H1 (cell line): ENCODE measurements at places on chromosomes 16 and 17.
A peak's percentile ranks its signal among the peaks of the same experiment; 100 is the strongest.

- no peaks in the 10 kb centered on the region for H3K27me3 ChIP-seq
- no peak overlapping the region for H3K4me3 ChIP-seq
- no peaks in the 10 kb centered on the region for H3K4me1 ChIP-seq
- no peak for DNase-seq
- H3K27ac ChIP-seq = no peak overlapping the region
These were observed 375.0 kb upstream of the RBFOX1 start for GRCh38 chr16:6957681-6958080.

GRCh38 chr16:23843143-23843542, 7.4 kb downstream of the PRKCB start:
- H3K27ac ChIP-seq = no peak overlapping the region
- no peak for DNase-seq

- H3K4me3 ChIP-seq = no peak overlapping the region
- peaks cover 5% of the 10 kb centered on the region for H3K4me1 ChIP-seq
- H3K27ac ChIP-seq = no peak overlapping the region
- no peaks in the 10 kb centered on the region for H3K36me3 ChIP-seq
- DNase-seq = no peak
These were observed 24.2 kb downstream of the CCDC40 start for GRCh38 chr17:80060644-80061043.

DNA sequence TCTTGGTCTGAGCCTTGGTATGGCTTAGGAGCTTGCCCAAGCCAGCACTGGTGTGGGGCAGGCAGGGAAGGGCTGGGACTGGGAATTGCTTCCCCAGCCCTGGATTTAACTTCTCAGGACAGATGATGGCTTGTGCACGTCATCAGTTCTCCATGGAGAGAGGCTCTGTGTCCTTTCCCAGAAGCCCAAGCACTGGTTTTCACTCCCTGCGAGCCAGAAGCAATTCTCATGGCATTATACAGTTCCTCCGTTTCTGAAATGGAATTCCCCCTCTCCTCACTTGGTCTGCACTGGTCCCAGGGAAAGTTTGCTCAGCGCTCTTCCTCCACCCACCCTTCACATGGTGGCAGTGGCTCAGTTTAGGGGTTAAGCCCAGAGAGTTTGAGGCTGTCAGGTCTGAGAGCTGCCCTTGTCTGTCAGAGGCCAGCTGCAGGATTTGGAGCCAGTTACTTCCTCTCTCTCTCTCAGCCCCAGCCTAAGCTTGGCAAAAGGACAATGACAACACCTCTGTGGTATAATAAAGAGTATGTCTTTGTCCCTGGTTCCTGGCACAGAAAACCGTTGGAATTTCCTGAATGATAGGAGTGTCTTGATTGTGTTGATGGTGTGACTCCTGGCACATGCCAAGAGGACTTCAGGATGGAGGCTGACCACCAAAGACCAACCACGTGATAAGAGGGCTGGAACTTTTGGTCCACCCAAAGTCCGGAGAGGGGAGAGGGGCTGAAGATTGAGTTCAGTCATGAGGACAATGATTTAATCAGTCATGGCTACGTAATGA, 219.6 kb upstream of the TNRC6C start:
- H3K27ac ChIP-seq = no peak overlapping the region
- H3K4me1 ChIP-seq = peaks cover 23% of the 10 kb centered on the region

- no peak overlapping the region for H3K27ac ChIP-seq
- H3K36me3 ChIP-seq = peaks cover 76% of the 10 kb centered on the region
- no peaks in the 10 kb centered on the region; the same call in 1 of the 2 replicates for H3K4me1 ChIP-seq
These were observed 33.7 kb downstream of the LITAFD start for GRCh38 chr16:8915722-8916301.

DNA sequence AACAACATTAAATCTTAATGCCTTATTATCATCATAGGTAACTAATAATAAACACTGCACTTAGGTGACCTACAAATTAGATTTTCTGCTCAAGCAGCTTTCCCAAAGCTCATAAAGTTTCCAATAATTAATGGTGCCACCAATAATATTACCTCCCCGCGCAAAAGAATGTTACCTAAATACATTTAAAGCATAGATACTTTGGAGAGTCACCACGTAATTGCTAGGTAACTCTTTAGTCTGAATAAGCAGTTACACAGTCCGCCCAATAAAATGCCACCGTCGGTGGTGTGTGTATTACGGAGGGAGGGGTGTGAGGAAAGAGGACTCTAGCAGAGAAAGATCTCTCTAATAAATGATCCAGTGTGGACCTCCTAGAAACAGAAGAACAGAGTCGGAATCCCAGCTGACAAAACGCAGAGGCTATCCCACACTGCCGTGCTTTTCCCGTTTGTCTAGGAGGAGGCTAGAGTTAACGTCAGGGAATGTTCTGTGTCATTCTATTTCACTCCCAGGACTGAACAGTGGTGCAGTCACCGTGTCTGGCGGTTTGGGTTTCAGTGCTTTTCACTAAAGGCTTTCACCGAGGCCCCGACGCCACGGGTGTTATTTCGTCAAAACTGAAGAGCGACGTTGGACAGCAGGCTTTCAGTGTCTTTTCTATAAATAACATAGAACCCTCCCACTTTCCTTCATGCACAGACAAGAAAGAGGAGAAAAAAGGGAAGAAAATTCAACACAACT, 630 bp downstream of the RNFT1 start:
- no peak overlapping the region for H3K27ac ChIP-seq
- peaks cover 8% of the 10 kb centered on the region for H3K4me1 ChIP-seq
- H3K27me3 ChIP-seq = peaks cover 6% of the 10 kb centered on the region

GRCh38 chr17:28334666-28335200, 539 bp downstream of the IFT20 start:
- peak overlapping the region; percentile 95 for H3K4me3 ChIP-seq
- H3K4me1 ChIP-seq = peaks cover 9% of the 10 kb centered on the region
- peak overlapping the region; percentile 67; the same call in 1 of the 2 replicates for H3K27ac ChIP-seq
- no peaks in the 10 kb centered on the region for H3K36me3 ChIP-seq

GRCh38 chr17:4038076-4038475, 73.8 kb upstream of the ATP2A3 start:
- H3K4me3 ChIP-seq = no peak overlapping the region
- H3K27me3 ChIP-seq = no peaks in the 10 kb centered on the region
- peaks cover 8% of the 10 kb centered on the region; the same call in 1 of the 2 replicates for H3K36me3 ChIP-seq
- DNase-seq = no peak
- H3K27ac ChIP-seq = no peak overlapping the region

DNA sequence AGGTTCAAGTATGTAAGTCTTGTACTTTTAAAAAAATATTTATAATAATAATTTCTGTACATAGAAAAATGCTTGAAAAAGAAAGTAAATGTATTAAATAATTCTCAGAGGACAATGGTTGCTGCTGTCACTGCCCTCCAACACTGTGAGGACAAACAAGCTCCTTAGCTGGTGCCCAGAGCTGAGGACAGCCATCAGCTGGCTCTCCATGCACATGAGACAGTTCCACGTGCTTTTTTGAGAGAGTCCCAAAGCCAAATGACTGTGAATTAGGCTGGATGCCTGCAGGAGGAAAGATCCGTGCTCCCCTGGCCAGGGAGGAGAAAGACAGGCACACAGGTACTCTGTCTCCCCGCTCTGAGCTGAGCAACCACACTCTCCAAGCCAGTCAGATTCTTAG, 115.5 kb upstream of the IRX5 start:
- no peak overlapping the region for H3K4me3 ChIP-seq
- H3K36me3 ChIP-seq = no peaks in the 10 kb centered on the region
- H3K4me1 ChIP-seq = peaks cover 10% of the 10 kb centered on the region; the same call in 1 of the 2 replicates

DNA sequence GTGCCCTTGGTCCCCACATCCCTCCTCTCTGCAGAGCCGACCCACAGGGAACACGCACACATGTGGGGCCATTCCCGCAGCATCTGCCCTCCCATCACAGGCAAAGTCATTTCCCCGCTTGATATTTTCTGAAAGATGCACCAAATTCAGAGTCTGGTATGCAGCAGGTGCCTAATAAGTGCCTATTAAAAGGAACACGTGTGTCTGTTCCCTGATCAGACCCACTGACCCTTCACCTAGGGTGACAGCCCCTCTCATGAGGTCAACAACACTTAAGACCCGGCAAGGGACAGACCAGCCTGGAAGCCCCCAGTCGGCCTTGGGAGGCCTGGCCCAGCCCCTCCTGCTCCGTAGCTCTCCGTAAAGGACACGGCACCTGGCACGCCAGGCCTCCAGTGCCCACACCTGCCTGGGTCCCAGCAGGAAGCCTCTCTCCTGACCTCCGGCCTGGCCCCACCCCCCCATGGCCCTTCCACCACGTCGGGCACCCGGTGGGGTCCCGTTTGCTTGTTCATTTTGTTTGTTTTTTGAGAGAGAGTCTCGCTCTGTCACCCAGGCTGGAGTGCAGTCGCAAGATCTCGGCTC, 20.0 kb downstream of the UNKL start:
- no peak for DNase-seq
- no peaks in the 10 kb centered on the region for H3K4me1 ChIP-seq
- no peak overlapping the region for H3K27ac ChIP-seq
- no peak overlapping the region for H3K4me3 ChIP-seq
- H3K27me3 ChIP-seq = no peaks in the 10 kb centered on the region

DNA sequence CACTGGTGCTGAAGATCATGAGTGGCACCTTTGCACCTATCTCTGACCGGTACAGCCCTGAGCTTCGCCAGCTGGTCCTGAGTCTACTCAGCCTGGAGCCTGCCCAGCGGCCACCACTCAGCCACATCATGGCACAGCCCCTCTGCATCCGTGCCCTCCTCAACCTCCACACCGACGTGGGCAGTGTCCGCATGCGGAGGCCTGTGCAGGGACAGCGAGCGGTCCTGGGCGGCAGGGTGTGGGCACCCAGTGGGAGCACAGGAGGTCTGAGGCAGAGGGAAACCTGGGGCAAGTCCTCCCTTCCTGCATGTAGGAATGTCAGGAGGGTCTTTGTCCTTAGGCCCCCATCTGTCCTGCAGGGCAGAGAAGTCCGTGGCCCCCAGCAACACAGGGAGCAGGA, 6.5 kb upstream of the TRAF4 start:
- peaks cover 9% of the 10 kb centered on the region; the same call in 1 of the 2 replicates for H3K36me3 ChIP-seq
- H3K4me3 ChIP-seq = no peak overlapping the region
- H3K4me1 ChIP-seq = no peaks in the 10 kb centered on the region
- H3K27me3 ChIP-seq = no peaks in the 10 kb centered on the region
- DNase-seq = no peak

DNA sequence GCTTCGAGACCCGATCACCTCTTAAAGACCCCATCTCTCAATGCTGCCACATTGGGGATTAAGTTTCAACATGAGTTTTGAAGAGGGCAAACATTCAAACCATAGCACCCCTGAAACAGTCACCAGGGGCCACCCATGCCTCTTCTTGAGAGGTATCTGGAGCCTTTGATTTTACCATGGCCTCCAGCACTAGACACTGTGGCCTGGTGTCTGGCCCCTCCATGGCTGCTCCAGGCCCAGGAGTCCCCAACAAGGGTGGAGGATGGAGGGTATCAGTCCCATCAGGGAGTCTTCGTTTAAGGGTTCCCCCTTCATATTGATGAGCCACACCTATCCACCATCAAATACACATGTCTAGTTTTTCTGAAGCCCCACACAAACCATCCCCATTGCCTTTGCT, 66.5 kb upstream of the CDH5 start:
- H3K27me3 ChIP-seq = no peaks in the 10 kb centered on the region
- no peak for DNase-seq
- no peaks in the 10 kb centered on the region for H3K36me3 ChIP-seq
- no peaks in the 10 kb centered on the region for H3K4me1 ChIP-seq

- no peaks in the 10 kb centered on the region for H3K27me3 ChIP-seq
- no peak overlapping the region for H3K4me3 ChIP-seq
- H3K27ac ChIP-seq = no peak overlapping the region
- no peaks in the 10 kb centered on the region; the same call in 1 of the 2 replicates for H3K4me1 ChIP-seq
These were observed 87.3 kb downstream of the YPEL2 start for GRCh38 chr17:59418732-59419166.

DNA sequence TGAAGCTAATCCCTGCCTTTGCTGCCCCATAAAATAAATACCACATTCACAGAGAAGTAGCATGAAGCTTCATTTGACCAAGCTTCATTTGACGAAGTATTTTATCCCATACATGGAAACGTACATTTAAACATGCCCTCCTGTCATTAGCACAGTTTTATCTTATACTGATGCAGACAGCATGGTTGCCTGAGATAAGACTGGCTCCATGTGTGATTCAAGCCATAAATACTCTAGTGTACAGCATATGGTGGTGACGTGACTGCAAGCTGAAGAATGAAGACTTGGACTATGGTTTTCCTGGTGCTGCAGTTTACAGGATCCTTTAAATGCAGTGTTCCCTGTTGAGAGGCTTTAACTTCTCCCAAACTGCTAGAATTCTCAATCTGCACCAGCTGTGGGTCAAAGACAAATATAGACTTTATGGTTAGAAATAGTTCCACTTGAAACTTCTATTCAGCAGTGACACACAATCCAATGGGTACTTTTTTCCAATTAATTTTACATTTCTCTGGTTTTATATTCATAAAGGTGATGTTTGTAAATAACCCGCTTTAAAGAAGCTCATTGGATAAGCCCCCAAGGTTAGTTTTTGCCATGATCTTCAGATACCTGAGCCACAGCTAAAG, 64.9 kb downstream of the CYB561 start:
- H3K36me3 ChIP-seq = peaks cover 4% of the 10 kb centered on the region; the same call in 1 of the 2 replicates
- H3K4me3 ChIP-seq = no peak overlapping the region
- H3K27ac ChIP-seq = no peak overlapping the region
- H3K27me3 ChIP-seq = no peaks in the 10 kb centered on the region
- H3K4me1 ChIP-seq = no peaks in the 10 kb centered on the region

GRCh38 chr17:68505951-68506350, 6.3 kb upstream of the PRKAR1A start:
- H3K36me3 ChIP-seq = no peaks in the 10 kb centered on the region
- no peaks in the 10 kb centered on the region for H3K27me3 ChIP-seq
- H3K4me3 ChIP-seq = no peak overlapping the region
- DNase-seq = no peak
- peaks cover under 1% of the 10 kb centered on the region; the same call in 1 of the 2 replicates for H3K4me1 ChIP-seq
- no peak overlapping the region for H3K27ac ChIP-seq

- no peaks in the 10 kb centered on the region for H3K27me3 ChIP-seq
- H3K4me1 ChIP-seq = no peaks in the 10 kb centered on the region
- no peaks in the 10 kb centered on the region for H3K36me3 ChIP-seq
- peak; percentile 45 for DNase-seq
- H3K27ac ChIP-seq = no peak overlapping the region
- no peak overlapping the region for H3K4me3 ChIP-seq
These were observed 28.8 kb downstream of the NGFR start for GRCh38 chr17:49523706-49524472.

GRCh38 chr16:69476920-69477443, 52.6 kb downstream of the CYB5B start:
- no peak overlapping the region for H3K27ac ChIP-seq
- no peaks in the 10 kb centered on the region for H3K36me3 ChIP-seq
- H3K4me3 ChIP-seq = no peak overlapping the region
- no peaks in the 10 kb centered on the region for H3K4me1 ChIP-seq

- H3K4me3 ChIP-seq = no peak overlapping the region
- H3K27me3 ChIP-seq = no peaks in the 10 kb centered on the region
- no peaks in the 10 kb centered on the region for H3K36me3 ChIP-seq
These were observed 53.6 kb upstream of the TBX2 start for GRCh38 chr17:61345825-61346666.
